Neural crest cell (in vitro differentiated cells): ENCODE measurements at places on chromosomes 7 and 10.
A peak's percentile ranks its signal among the peaks of the same experiment; 100 is the strongest.

DNA sequence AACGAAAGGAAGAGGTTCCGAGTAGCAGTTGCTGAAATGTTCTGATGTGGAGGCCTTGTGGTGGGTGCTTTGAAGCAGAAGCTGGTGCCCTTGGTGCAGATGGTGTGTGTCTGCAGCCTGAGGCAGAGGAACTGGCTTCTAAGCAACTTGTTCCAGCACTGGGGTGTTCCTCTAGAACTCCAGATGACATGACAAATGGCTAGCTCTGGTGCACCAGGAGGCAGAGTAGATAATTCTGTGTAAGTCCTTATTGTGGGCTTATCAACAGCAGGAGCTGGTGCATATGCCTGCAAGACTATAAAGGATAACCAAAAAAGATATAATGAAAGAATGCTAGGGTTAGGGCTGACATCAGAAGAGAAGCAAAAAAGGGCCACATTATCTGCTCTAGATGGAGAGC is 76.5 kb downstream of the ARL5B start:
- no peaks in the 10 kb centered on the region for H3K36me3 ChIP-seq
- peaks cover 8% of the 10 kb centered on the region for H3K4me1 ChIP-seq
- H3K4me3 ChIP-seq, result no peak overlapping the region
- no peak for DNase-seq

DNA sequence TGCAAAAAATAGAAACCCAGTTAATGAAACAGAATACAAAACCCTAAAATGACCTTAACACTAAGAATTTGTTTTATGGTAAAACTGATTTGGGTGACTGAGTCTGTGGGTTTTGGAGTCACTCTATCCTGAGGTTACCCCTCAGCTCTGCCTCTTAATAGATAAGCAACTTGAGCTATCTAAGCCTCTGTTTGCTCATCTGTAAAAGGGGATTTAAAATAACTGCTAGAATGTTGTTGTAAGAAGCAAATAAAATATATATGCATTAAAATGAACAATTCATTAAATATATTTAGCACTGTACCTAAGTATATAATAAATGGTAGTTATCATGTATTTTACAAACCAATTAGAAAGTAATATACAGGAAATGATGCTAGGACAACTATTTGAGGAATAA is 115.4 kb downstream of the CABCOCO1 start:
- H3K27me3 ChIP-seq, result no peaks in the 10 kb centered on the region
- H3K4me3 ChIP-seq, result no peak overlapping the region
- no peak for DNase-seq
- H3K27ac ChIP-seq, result no peak overlapping the region

DNA sequence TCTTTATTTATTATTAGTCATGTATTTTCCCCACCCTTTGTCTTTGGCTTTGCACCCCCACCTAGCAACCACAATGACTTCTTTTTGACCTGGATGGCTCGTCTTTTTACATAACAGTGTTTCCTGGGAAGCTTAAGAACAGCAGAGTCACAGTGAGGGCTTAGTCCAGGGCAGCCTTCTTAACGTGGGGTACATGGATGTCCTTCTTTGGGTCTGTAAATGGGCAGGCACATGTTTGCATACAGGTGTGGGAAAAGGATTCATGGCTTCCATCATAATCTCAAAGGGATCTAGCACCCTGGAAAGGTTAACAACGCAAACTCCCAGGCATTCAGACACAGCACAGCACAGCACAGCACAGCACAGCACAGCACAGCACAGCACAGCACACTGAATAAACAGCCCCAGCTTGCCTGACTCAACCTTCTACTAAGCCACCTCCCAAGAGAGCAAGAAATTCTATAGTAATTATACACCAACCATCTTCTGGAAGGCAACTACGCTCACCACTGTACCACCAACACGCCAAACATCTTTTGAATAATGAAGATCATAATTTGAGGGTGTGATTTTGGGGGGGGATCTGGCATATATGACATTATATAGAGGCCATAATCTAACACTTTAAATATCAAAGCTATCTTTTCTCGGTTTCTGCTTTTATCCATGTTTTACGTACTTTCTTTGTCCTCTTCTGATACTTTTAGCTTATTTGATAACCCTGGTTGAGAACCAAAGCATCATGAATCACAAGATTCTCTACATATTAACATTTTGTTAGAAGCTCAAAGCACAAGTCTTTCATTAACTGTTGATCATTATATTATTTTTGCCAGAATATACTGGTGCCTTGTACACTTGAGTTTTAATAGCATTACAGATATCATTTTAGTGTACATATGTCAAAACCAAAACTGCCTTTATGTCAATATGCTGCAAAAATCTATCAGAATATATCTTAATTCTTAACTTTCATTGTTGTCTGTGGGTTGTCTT is 177.2 kb upstream of the KLF14 start:
- no peaks in the 10 kb centered on the region for H3K36me3 ChIP-seq
- H3K27ac ChIP-seq, result peak overlapping the region; percentile 23
- DNase-seq, result no peak
- peaks cover 44% of the 10 kb centered on the region for H3K4me1 ChIP-seq
- no peak overlapping the region for H3K4me3 ChIP-seq

GRCh38 chr7:153432063-153432462 is 620.1 kb upstream of the DPP6 start:
- no peaks in the 10 kb centered on the region for H3K4me1 ChIP-seq
- H3K27ac ChIP-seq, result no peak overlapping the region
- no peak overlapping the region for H3K4me3 ChIP-seq
- DNase-seq, result no peak

DNA sequence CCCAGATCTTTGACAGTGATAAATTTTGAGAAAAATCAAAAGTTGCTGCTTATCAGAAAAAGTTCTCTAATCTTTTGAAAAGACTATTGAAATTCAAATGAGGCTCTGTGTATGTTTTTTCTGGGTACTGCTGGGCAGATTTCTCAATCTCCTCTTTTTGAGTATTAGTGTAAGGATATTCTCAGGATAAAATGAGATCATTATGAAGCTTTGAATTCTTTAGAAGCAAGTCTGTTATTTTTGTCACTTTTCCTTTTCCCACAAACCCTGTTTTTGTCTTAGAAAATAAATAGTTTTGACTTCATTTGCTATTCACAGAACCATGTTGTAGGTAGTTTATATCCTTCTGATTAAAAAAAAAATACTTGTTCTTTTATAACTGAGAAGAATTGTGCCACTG is 7.9 kb downstream of the STAM start:
- no peaks in the 10 kb centered on the region for H3K27me3 ChIP-seq
- H3K4me3 ChIP-seq, result no peak overlapping the region
- H3K4me1 ChIP-seq, result peaks cover 25% of the 10 kb centered on the region
- no peak for DNase-seq

DNA sequence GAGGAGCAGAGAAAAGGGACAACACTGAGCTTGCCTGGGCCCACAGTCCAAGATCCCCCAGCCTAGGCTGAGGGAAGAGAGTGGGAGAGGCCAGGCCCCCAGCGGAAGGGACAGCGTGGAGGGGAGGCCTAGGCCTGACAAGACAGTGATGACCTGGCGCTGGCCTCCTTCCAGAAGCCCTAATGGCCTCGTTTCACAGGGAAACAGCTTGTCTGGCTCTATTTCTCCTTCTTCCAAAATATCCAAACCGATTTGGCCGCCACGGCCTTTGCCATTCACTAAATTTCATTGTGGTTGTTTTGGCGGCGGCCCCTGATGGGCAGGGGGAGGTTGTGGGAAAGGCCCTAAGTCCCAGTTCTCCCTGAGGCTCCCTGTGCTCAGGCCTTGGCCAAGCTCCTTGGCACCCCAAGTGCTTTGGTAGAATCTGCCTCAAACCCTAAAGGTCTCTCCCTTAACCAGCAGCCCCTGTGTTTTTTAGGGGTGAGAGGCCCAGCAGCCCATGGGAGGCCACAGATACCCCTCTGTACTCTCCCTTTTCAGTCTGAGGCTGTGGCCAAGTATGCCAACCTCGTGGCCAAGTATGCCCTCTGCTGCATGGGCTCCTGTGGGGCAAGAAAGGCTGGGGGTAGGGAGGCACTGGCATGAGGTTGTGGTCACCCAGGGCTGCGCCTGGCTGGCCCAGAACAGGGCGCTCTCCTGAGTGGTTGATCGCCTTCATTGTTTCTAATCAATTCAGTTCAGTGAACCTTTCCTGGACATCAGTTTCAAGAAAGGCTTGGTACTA is 37.3 kb downstream of the PAX2 start:
- no peaks in the 10 kb centered on the region for H3K36me3 ChIP-seq
- peak overlapping the region; percentile 57 for H3K27ac ChIP-seq
- H3K4me1 ChIP-seq, result peaks cover 10% of the 10 kb centered on the region
- peaks cover 54% of the 10 kb centered on the region for H3K27me3 ChIP-seq

GRCh38 chr10:98349508-98349922 is 65.5 kb downstream of the PYROXD2 start:
- no peak for DNase-seq
- H3K27ac ChIP-seq, result no peak overlapping the region
- H3K4me3 ChIP-seq, result no peak overlapping the region
- H3K4me1 ChIP-seq, result peaks cover 15% of the 10 kb centered on the region

- no peak for DNase-seq
- H3K4me3 ChIP-seq, result peak overlapping the region; percentile 72
- peak overlapping the region; percentile 82 for H3K27ac ChIP-seq
- no peaks in the 10 kb centered on the region for H3K27me3 ChIP-seq
- H3K4me1 ChIP-seq, result peaks cover 33% of the 10 kb centered on the region
Measured at GRCh38 chr10:13672548-13672947, 85.8 kb downstream of the PRPF18 start.

GRCh38 chr10:89869180-89869579 is 167.8 kb downstream of the KIF20B start:
- peaks cover 6% of the 10 kb centered on the region for H3K27me3 ChIP-seq
- no peaks in the 10 kb centered on the region for H3K4me1 ChIP-seq
- no peak overlapping the region for H3K27ac ChIP-seq
- H3K36me3 ChIP-seq, result no peaks in the 10 kb centered on the region
- no peak overlapping the region for H3K4me3 ChIP-seq

- peak overlapping the region; percentile 32 for H3K27ac ChIP-seq
- H3K27me3 ChIP-seq, result no peaks in the 10 kb centered on the region
- H3K36me3 ChIP-seq, result no peaks in the 10 kb centered on the region
- H3K4me3 ChIP-seq, result no peak overlapping the region
- H3K4me1 ChIP-seq, result peaks cover 64% of the 10 kb centered on the region
Measured at GRCh38 chr10:32940321-32941301, 17.4 kb downstream of the ITGB1 start.

DNA sequence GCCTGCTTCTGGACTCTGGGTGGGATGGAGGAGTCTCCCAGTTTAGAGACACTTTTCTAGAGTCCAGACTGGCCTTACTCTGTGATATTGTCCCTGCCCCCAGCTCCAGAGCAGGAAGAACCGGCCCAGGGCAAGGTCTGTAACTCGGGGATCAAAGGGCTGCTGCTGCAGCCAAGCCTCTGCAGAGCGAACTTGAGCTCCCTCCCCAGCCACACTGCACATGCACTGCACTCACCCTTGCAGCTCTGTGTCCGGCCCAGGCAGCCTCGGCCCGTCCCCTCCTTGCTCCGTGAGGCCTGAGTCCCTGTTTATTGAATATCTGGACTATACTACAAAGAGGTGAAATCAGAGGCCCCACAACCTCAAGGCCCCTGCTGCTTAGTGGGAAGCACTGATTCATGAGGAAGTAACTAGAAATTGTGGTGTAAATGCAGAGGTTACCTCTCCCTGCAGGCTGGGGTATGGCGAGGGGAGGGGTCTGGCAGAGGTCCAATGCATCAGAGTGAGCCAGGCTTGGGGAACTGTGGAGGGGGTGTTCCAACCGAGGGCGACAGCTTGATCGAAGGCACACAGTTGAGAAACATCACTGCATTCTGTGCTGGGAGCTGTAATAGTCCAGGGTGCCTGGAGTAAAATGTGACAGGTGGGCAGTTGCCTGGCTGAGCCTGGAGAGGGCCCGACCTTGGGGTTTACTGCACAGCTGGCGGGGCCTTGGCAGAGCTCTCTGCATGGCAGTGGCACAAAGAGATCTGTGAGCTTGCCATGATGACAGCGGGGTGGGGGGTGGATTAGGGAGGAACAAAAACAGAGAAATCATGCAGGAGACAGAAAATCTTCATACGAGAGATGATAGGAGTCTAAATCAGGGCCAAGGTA is 49.1 kb downstream of the AOC1 start:
- peaks cover 26% of the 10 kb centered on the region for H3K4me1 ChIP-seq
- no peak overlapping the region for H3K27ac ChIP-seq
- H3K4me3 ChIP-seq, result no peak overlapping the region
- H3K27me3 ChIP-seq, result peaks cover 15% of the 10 kb centered on the region
- DNase-seq, result no peak
- no peaks in the 10 kb centered on the region for H3K36me3 ChIP-seq

DNA sequence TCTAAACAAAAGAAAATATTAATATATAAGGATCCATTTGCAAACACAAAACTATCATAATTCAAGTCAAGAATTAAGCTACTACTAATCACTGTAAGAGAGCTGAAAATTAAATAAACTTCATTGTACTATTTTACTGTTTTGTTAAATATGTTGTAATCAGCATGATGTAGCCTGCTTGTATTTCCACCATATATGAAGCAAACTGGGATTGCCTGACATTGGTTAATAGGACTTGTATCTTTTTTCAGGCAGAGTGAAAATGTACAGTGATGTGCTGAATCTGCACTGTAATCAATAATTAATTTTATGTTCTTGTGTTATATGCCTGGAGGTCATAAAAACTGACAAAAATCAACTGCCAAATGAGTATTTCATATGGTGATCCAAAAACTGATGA is 25.4 kb downstream of the TRDMT1 start:
- no peaks in the 10 kb centered on the region for H3K27me3 ChIP-seq
- no peak overlapping the region for H3K4me3 ChIP-seq
- no peak overlapping the region for H3K27ac ChIP-seq
- H3K36me3 ChIP-seq, result peaks cover 2% of the 10 kb centered on the region

DNA sequence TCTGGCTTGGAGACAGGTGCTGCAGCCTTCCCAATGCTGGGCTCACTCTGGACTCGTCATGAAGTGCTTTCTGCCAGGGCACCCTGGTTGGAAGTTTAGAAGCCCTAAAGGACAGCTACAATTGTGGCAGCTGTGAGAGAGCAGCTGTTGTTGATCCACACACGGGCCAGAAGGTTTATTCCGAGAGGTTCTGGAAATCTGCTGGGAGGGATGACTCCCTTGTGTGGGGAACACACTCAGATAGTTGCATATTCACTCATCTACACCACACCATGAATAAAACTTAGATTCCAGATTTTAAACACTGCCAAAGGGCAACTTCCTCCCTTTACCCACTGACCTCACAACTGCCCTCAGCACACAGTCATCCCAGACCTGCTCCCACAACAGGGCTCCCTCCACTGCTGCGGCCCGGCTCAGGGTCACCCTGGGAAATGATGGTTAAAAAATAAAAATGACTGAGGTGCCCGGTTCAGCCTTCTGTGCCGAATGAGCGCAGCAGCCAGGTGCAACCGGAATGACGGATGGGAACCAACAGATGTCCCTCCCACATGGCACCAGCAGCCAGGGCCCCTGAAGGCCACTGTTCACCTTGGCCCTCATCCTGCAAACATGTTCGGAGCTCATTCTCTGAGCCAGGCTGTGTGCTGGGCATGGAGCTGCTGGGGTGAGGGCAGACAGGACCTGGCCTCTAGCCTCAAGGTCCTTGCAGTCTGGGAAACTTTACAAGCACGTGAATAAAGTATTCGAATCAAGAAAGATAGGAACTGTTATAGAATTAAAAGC is 40.2 kb downstream of the ASB13 start:
- no peaks in the 10 kb centered on the region for H3K27me3 ChIP-seq
- no peak overlapping the region for H3K4me3 ChIP-seq
- DNase-seq, result no peak
- H3K27ac ChIP-seq, result peak overlapping the region; percentile 27
